NAMALWA (cell line): ENCODE measurements at places on chromosomes 5 and 9.
A peak's percentile ranks its signal among the peaks of the same experiment; 100 is the strongest.

GRCh38 chr9:122986010-122986409, 45.2 kb downstream of the RABGAP1 start:
- DNase-seq: no peak

DNA sequence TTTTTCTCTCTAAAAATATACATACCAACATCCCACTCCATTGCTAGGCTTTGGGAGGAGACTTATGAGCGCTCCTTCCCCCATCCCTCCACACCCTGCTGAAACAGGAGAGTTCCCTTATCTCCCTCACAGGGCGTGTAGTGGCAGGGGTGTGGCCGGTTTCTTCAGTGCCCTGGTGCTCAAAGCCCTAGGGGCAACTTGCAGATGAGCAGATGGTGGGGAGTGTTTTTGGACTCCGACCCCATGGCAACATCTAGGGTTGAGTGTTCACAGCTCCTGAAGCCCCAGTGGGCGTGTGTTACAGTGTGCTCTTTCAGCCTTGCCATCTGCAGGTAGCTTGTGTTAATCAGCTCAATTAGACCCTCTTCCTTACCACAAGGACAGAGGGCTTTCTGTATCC, 409.5 kb downstream of the MAT2B start:
- DNase-seq: peak; percentile 99

DNA sequence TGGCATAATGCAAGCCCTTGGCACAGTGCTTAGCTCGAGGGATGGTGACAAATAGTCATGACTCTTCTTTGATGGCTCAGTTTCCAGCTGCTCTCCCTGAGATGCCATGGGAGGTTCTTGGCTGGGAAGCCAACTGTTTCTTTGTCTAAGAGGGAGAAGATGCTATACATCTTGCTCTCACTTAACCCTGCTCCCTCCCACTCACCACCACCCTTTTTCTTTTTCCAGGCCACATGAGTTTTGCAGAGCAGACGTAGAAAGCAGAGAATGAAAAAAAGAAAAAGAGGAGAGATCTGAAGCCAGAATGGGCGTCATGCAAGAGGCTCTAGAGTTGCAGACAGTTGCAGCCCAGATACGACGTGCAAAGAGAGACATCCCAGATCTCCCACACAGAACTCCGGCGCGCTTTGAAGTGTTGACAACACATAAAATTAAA, 160.5 kb downstream of the FGF18 start:
- DNase-seq: no peak

DNA sequence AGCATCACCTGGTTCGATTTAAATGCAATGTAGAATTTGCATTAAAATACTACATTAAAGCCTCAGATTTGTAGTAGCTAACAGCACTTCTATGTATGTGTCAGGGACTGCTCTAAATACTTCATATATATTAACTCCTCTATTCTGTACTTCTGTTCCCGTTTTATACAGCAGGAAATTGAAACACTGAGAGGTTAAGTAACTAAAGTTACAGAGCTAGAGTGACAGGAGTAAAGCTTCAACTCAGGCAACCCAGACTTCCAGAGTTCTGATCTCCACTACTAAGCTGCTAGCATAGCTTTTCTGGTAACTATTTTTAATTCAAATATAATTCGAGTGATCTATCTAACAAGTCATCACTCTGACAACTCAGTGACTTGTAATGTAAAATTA, 619 bp upstream of the APC start:
- no peak for DNase-seq

- peak; percentile 87 for DNase-seq
Measured at GRCh38 chr5:16456103-16456832, 9.3 kb downstream of the ZNF622 start.

GRCh38 chr5:57452885-57453284, 29.7 kb downstream of the ACTBL2 start:
- DNase-seq: no peak

DNA sequence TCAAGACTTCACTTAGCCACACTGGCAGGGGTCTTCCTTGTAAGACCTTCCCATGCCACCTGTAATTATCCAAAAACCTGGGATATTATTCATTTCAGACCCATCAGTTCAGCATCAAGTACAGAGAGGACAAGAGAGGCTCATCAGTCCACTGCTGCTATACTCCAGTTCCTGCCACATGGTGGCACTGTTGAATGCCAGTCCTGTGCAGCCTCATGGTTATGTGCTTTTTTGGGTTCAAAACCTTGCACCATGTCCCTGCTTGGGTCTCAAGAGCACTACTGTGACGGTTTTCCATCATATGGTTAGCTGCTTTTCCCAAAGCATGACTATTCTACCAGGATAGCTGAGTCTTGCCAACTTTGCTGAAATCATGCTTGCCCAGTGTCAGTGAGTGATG, 8.5 kb downstream of the PTGS1 start:
- peak; percentile 45 for DNase-seq

GRCh38 chr9:101098392-101098791, 69.9 kb downstream of the PLPPR1 start:
- DNase-seq: no peak

- no peak for DNase-seq
Measured at GRCh38 chr5:82622711-82623514, 344.8 kb upstream of the RPS23 start.

- DNase-seq: peak; percentile 76
Measured at GRCh38 chr9:35258660-35259474, 97.1 kb downstream of the UNC13B start.

DNA sequence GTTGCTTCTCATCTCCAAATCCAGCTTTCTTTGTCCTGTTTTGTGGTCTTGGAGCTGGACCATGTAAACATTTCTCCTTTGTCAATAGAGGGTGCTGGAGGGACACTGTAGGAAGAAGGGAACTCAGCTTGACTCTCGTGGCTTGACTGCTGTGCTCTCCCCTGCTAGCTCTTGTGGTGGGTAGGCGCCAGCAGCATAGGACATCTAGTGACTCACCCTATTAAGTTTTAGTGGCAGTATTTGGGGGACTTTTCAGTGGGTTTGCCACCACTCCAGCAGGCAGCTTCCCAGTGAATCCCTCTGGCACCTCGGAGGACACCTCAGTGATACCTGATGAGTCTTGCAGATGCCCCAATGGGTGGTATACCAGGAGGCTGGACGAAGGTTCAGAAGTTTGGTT, 97.8 kb downstream of the TSSK1B start:
- peak; percentile 48 for DNase-seq

- no peak for DNase-seq
Measured at GRCh38 chr5:3736926-3737325, 141.3 kb downstream of the IRX1 start.

GRCh38 chr5:153470736-153471135, 19.7 kb upstream of the GRIA1 start:
- no peak for DNase-seq

- DNase-seq: no peak
Measured at GRCh38 chr5:137217599-137218200, 281.4 kb downstream of the SPOCK1 start.
